EL (cell line): ENCODE measurements at places on chromosomes 7 and 10.
A peak's percentile ranks its signal among the peaks of the same experiment; 100 is the strongest.

DNA sequence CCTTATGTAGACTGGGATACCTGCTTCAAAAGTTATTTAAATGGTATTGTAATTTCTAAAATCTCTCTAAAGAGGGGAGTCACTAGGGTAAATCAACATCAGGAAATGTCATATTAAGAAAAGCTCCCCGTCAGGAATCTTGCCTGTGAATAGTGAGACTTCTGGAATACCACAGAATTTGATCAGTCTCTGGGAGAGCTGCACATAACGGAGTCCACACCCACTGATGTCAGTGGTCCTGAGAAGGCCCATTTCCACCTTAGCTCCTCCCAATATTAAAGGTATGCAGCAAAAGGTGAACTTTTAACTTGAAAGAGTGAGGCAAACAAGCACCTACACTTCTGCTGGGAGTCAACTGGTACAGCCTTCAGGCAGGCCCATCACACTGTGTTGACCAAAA, 27.3 kb downstream of the STN1 start:
- DNase-seq, result no peak

GRCh38 chr10:108421266-108421665, 1256.8 kb upstream of the SORCS1 start:
- no peak for DNase-seq

- DNase-seq, result peak; percentile 1
Measured at GRCh38 chr7:37495574-37496184, 47.0 kb upstream of the ELMO1 start.

DNA sequence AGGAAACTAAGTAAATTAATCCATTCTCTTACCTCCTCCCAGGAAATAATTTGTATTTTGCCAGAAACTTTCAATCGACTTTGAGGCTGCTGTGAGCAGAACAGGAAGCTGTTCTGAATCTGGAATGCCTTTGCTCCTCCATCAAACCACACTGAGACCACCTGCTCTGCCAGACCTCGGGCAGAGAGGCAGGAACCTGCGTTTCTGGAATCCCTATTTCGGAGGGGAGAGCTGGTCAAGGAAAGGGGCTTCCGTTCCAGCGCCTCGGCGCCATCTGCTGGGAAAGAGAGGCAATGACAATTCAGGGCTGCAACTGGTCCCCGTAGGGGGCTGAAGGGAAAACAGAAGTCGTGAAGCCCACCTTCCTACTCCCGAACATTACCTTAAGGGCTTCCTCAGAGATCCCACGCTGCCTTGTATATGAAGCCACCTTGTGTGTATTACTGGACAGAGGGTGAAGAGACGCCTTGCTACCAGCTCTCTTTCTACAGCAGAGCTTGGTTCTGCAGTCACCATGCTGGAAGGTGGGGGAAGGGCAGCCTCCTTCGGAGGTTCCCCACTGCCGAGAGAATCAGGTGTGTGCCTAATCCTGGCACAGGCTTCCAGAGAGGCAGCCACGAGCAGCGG, 31.2 kb downstream of the ZNF467 start:
- peak; percentile 63 for DNase-seq

GRCh38 chr10:114801411-114801813, 20.2 kb upstream of the FHIP2A start:
- DNase-seq, result no peak

DNA sequence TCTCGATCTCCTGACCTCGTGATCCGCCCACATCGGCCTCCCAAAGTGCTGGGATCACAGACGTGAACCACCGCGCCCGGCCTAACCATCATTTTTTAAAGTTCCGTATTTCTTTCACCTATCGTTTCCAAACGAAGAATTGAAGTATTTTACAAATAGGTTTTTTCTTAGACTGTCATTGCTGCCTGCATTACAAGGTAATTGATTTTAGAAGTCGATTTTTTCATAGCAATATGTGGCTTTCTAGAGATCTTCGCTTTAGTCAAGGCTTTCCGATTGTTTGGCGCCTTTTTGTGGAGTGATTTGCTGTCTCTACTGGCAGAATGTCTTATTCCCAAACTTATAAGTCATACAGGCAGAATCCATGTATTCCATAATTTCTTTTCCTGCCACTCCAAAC, 109.2 kb downstream of the TRIL start:
- DNase-seq, result no peak

- no peak for DNase-seq
Measured at GRCh38 chr7:82098414-82098813, 328.6 kb upstream of the HGF start.

GRCh38 chr10:19936289-19936688, 120.1 kb downstream of the PLXDC2 start:
- no peak for DNase-seq

DNA sequence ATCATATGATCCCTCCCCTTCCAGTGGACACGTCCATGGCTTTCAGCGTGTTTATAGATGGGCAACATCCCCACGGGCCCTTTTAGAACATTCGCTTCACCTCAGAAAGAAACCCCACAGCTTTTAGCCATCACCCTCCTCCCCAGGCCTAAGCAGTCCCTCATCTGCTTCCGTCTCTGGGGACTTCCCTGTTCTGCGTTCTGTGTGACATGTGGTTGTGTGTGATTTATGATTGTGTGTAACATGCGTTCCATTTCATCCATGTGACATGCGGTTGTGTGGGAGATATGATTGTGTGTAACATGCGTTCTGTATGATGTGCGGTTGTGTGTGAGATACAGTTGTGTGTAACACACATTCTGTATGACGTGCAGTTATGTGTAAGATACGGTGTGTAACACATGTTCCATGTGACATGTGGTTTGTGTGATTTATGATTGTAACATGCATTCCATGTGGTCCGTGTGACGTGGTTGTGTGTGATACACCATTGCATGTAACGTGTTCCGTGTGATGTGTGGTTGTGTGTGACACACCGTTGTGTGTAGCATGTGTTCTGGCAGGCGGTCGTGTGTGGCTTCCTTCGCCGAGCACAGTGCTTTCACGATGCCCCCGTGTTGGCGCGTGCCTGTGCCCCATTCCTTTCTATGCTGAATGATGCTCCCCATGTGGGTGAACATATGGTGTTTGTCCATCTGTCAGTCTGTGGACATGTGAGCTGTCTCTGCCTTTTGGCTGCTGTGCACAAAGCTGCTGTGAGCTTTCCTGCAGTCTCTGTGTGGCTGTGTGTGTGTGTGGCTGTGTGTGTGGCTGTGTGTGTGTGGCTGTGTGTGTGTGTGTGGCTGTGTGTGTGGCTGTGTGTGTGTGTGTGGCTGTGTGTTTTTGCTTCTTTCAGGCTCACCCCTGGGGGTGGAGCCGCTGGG, 26.2 kb downstream of the PWWP2B start:
- no peak for DNase-seq
